Bronchial epithelial cell (primary cell): ENCODE measurements at places on chromosomes 1 and 21.

DNA sequence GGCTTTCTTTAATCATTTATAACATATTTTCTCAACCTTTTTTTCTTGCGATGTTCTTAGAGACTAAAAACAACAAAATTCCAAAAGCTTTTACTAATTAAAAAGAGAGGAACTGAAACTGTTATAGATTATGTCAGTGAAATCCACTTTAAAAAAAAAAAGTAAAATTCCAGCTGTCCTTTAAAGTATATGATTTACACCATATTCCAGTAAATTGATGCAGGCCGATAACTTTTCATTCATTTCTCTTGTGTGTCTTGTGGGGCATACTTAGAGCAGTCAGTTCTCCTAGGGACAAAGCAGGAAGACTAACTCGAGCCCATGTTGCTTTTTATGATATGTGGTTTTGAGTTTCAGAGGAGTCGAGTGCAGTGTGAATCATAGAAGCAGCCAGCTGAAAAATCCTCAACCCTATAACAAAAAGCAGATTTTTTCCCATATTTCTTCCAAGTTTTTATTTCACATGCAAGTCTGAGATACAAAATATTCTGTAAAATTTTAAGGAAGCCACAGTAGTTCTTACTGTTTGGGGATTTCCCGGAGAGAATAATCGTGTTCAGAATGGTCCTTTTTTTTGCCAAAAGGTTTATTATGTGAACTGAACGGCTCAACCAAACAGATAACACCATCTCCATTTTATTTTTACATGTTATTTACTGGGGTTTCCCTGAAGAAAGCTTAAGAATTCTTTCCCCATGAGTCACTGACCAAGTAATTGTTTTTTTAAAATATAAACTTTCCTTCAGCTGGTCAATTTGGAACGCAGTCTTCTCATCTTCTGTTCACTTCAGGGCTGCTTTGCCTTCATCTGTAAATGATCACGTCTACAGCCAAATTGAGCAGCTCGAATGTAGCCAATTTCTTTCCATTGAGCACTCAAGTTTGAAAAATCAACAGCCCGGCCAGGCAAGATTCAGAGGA lies 77.0 kb upstream of the C1orf105 start:
- peak; percentile 58 for DNase-seq

DNA sequence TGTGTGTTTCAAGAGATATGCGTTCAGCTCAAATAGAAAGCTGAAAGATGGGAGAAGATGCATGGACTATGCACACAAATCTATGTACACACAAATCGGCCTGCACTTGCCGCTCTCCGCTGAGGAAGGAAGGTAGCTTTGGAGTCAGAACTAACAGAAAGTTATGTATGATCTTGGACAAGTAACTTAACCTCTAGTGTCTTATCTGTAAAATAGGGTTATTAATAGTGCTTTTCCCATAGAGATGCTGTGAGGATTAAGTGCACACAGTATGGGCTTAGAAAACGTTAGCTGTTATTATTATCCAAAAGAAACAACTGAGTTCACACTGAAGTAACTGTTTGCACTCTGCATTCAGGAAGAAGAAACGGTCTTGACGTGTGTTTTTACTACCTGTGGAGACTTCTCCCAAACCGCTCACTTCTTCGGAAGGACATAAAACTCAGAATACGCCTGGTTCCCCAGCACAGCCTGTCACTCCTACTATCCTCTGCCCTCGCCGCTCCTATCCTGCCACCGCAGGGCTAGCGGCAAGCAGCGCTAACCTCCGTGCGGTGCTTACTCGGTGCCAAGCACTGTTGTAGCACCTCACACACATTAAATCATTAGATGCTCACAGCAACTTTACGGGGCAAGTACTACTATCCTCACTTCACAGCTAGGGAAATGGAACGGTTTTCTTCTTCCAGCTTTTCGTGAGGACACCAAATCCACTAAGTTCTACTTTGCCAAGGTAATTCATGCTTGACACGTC lies 1.3 kb downstream of the TGFBR3 start:
- DNase-seq, result peak; percentile 15

GRCh38 chr1:234515821-234516241 lies 36.9 kb upstream of the TARBP1 start:
- DNase-seq, result peak; percentile 73

GRCh38 chr1:76294482-76295194 lies 220.1 kb downstream of the ST6GALNAC3 start:
- DNase-seq, result no peak

DNA sequence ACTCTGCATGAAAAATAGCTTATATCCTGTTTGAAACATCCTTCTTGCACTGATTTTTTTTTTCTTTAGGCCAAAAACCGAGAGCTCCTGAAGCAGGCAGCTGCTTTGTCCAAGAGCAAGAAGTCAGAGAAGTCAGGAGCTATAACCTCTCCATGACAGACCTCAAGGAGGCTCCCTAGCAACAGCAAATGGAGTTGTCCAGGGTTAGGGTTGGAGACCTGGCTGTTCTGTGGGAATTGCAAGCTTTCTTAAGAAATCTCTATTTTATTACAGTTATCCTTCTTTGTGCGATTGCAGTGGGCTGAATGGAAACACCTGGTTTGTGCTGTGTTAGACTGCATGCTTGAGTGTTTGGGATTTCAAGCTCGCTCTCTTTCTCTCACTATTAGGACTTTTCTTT lies 12.6 kb upstream of the STX12 start:
- no peak for DNase-seq

DNA sequence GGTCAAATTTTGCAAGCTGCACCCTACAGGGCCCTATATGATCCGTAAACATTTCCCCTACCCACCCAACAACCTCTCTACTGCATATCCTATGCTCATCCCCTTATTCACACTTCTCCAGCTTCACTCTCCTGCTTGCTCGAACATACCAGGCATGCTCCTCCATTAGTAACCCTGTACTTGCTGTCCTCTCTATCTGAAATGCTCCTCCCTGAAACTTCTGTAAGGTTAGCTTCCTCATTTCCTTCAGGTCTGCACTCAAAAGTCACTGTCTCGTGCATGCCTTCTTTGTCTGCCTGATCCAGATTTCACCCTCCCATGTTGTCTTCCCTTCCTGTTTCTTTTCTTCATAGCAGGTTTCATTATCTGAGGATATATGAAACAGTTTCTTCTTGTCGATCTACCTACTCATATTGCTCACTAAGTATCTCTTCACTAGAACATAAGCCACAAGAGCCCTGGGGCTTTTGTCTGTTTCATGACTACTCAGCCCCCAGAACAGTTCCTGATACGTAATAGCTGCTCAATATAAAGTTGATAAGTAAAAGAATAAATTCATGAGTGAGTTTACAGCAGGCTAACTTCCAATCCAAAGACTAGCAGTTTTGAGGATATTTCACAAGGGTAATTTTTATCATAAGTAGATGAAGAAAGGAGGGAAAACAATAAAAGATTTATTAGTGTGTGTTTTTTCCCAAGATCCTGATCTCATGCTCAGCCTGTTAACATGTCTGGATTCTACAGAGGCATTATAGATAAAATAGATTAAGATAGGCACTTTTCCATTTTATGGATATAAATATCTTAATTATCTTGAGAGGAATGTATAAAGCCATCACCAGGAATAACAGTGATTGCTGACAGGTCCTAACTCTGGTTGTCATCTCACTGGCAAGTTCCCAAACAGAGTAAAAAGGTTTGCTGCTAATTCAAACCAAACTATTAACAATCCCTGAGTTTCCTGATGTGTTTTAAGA lies 392.5 kb upstream of the ESRRG start:
- DNase-seq, result no peak

DNA sequence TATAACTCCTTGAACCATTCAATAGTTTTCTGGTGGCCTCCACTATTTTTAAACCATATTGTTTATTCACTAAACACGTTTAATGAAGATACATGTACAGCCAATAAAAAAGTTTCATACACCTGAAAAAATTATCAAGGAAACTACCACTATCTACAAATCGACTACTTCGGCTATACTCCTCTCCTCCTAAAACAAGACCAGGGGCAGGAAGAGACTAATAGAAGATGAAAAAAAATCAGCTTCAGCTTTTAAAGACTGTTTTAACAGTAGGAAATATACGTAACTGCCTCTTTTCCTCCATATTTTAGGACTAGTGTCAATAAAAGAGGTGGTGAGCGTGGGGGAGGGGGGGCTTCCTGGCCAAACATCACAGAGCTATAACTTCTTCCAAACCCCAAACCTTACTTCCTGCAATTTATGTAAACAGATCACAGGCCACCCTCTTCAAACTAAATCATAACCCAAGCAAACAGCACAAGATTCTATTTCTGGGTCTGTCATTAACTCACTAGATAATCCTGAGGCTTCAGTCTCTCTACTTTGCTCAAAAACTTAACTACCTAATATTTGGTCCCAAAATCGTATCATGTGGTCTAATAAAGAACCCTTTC lies 15.1 kb downstream of the FOXJ3 start:
- no peak for DNase-seq

DNA sequence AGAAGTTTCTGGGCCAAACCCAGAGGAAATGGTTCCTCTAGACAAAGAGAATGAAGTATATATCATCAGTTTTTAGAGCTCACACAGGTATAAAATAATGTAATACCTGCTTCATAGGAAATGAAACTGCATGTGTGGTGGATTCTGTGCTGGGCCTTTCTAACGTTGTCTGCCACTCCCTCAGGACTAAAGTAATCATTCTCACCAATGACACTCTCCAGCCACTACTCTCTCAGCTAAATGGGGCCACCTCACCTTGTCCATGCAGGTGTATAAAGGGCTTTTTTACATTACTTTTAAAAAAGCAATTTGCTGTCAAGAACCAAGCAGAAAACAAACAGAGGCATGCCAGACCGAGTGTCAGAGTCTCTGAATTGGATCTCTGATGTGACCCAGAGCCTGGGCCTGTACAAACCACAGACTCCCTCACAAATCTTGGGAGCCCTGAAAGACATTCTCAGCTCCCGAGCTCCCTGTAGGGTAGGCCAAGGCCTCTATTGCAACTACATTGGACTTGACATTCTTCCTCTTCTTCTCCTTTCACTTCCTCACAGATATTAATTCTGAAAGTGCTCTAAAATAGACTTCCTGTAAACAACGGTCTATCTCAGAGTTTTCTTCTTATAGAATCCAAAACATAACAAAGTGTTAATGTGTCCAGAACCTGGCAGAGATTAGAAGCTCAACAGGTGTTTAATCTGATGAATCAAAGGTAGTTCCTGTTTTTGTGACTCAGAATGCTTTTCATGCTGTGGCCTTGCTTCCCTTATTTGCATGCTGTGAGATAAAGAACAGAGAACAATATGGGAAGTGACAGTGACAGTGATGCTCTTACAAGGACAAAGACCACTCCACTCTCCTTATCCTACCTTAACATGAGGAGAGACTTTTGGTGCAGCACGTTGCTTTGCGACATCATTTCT lies 8.6 kb downstream of the AIM2 start:
- DNase-seq, result peak; percentile 46

DNA sequence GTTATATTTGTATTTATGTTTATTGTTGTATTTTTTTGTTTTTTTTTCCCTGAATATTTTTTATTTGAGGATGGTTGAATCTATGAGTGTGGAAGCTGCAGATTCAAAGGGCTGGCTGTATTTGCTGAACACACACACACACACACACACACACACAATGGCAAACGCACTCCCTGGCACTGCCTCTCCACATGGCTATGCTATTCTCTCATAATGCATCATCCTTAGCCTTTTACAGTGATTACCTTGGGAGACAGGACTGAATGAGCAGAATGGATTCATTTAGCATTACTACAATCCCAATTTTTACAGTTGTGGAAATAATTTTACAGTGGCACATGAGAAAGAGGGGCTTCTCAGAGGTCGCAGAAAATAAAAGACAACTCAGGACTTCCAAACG lies 390.1 kb downstream of the PCP4 start:
- peak; percentile 36 for DNase-seq

DNA sequence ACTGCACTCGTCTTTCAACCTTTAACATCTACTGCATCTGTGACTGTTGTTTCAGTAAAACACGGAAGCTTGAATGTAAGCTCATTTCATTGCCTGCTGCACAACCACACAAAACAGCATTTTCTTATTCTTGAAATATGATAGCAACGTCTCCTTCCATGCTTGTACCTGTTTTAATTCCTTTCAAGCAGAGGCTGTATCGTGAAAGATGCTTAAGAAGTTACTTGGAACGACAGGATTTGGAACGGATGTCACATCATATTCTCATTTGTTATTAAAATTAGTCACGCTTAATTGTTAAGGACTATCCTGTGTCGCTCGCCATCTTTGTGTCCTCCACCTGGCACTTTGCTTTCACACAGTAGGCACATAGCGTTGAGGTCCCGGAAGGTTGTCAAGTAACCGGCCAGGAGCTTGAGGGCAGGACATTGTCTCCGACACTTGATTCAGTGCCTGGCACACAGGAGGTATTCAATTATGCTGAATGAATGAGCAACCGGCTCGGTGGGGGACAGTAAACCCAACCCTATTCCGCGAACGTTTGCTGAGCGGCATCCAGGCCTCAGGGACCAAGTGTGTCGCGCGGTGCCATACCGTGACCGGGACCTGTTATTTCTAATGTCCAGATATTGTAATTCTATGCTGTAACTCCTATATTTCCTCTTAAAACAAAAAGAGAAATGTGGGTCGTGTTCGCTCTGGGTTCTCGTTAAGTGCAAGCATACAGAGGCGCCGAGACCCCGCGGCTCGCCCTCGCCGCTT lies 499 bp upstream of the SH3GLB1 start:
- DNase-seq, result peak; percentile 24

GRCh38 chr1:204878621-204879234 lies 8.1 kb downstream of the NFASC start:
- DNase-seq, result no peak

GRCh38 chr1:39132505-39133339 lies 71.8 kb upstream of the MACF1 start:
- DNase-seq, result peak; percentile 79

DNA sequence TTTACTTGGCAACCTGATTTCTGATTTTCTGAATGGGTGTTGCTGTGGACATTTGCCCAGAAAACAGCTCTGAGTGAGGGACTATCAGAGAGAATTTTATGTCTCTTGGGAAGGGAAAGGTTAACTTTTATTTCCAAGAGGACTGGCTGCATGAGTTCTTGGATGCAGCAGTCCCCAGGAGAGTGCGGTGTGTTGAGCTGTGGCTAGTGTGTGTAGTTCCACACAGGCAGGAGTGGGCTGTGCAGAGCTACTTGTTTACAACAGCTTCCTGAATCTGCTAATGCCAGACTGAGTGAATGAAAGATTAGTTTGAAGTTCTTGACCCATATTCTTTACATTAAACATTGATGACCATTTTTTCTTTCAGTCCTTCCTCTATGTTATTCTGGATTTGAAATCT lies 41.0 kb upstream of the APOBEC4 start:
- no peak for DNase-seq

DNA sequence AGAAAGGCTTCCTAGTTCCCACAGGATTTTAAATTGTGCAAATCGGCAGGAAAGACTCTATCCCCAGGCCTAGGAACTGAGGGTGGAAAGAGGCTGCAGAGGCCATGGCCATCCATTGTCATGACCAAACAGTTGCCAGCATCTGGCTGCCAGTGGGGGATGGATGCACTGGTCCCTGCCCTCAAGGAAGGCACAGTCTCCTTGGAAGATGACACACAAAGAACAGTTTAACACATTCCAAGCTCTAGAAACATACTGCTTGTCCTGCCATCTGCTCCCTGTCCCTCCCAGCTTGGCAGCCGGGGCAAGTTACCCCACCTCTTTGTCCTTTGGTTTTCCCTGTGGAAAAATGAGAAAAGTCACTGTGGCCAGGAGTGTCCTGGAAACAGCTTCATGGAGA lies 83.2 kb downstream of the BCAR3 start:
- DNase-seq, result no peak
